ENCODE measurements at places on chromosomes 4 and X.
A peak's percentile ranks its signal among the peaks of the same experiment; 100 is the strongest.

DNA sequence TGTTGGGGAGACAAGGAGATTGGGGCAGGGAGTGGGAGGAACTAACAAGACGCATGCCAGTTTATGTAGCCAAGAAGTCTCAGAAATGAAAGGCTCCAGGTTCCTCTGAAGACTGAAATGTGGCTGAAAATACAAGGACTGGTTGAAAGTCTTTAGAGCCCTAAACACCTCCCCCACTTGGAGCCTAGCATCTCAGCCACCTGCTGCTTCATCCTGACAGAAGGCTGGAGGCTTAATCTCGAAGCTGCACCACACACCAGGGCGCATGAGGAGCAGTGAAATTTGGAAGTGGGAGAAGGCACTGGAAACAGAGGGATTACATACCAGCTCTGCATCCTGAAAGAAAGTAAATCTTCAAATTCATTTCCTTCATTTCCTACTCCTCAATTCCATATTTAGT is 160.7 kb upstream of the FTHL17 start:
- no peak for DNase-seq

- DNase-seq, result no peak
These were observed 20.0 kb upstream of the CAMK2D start for GRCh38 chr4:113781439-113782040.

GRCh38 chr4:71814433-71814832 is 30.6 kb upstream of the GC start:
- no peak for DNase-seq

GRCh38 chr4:8852118-8852704 is 19.4 kb downstream of the HMX1 start:
- no peak for DNase-seq

GRCh38 chr4:172927096-172927814 is 241.4 kb upstream of the GALNT7 start:
- DNase-seq, result no peak

DNA sequence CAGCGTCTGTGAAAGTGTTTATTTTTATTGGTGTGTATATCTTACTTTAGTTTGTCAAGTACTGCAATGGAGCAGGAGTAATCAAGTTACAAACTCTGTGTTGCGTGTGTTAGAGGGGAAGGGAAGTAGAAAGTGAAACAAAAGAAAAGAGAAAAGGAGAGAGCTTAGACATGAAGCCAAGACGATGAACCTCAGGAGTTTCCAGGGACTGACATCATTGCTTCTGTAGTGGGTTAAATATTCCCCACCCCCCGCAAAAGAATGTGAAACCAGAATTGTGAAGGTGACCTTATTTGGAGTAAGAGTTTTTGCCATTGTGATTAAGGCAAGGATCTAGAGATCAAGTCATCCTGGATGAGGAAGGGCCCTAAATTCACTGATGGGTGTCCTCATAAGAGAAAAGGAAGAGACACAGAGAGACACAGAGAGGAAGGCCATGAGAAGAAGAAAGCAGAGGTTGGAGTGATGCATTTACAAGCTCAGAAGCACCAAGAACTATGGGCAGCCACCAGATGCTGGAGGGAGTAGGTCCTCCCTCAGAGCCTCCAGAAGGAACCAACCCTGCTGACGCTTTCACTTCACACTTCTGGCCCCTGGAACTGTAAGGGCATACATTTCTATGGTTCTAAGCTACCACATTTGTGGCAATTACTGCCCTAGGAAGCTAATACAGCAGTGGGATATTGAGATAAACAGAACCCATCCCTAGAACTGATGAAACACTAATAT is 173.6 kb upstream of the SFRP2 start:
- no peak for DNase-seq

- DNase-seq, result no peak
These were observed 799 bp downstream of the OTUD6A start for GRCh38 chrX:70062961-70063550.

DNA sequence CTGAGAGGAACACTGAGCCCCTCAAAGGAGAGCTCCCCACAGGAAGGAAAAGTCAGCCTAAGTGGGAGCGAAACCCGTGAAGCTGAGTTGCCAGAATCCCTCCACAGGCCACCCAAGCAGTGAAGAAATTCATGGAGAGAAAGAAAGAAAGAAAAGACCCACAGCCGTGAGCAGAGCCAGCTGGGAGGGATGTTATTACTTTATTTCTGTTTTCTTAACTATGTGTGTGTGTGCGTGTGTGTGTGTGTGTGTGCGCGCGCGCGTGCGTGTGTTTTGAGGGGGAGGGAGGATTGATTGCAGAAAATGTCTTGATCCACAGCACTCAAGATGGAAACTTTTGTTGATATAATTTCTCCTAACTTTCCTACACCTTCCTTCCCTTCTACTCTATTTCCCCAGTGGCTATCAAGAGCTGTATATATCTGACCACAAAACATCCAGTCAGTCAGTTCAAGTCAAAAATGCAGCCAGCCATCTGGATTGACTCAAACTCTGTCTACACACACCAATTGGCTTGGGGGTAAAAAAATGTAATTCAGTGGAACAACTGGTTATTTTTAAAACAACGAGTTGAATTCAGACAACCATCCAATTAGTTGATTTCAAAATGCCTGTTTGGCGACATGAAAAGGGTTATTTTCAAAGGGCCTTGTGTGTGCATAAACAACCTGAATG is 13.8 kb upstream of the GPC3 start:
- DNase-seq, result no peak

GRCh38 chr4:158302076-158302866 is 92.0 kb downstream of the TMEM144 start:
- DNase-seq, result no peak

DNA sequence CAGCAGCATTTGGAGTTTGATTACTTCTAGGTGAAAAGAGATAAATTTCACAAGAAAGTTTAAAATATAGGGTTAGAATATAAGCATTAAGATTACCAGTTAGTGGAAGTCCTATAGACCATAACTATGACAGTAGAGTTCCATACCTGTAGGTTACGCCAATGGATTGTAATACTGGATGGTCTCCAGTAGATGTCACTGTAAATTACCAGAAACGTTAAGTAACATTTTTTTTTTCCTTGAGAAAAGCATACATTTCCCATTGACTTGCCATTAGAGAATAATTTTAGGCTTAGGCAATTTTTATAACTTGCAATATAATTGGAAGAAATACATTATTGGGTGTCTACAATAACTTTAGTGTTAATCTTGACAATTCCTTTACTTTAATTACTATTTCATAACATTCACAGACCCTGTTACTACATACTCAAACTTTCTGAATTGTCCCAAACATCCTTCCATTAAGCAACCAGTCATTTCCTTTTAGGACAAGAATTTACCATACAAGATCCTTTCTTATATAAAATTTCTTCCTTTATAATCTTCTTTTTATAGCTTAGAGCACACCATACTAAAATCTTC is 304.1 kb upstream of the TECRL start:
- DNase-seq, result no peak

DNA sequence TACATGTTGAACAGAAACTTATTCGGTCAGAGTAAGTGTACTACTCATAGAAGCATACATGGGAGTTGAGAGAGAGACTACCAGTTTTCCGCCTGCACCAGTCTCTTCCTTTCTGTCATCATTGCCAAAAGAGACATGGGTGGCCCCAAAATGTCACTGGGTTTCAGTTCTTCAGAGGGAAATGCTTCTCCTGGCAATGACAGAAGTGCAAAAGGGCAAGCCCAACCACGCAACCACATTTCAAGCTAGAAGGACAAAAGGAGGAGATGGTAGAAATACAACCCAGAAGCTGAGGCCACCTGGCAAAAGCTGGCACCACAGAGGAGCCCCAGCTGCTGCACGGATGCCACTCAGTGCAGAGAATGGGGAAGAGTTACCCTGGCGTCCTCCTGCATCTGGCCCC is 320.1 kb downstream of the BCOR start:
- no peak for DNase-seq

DNA sequence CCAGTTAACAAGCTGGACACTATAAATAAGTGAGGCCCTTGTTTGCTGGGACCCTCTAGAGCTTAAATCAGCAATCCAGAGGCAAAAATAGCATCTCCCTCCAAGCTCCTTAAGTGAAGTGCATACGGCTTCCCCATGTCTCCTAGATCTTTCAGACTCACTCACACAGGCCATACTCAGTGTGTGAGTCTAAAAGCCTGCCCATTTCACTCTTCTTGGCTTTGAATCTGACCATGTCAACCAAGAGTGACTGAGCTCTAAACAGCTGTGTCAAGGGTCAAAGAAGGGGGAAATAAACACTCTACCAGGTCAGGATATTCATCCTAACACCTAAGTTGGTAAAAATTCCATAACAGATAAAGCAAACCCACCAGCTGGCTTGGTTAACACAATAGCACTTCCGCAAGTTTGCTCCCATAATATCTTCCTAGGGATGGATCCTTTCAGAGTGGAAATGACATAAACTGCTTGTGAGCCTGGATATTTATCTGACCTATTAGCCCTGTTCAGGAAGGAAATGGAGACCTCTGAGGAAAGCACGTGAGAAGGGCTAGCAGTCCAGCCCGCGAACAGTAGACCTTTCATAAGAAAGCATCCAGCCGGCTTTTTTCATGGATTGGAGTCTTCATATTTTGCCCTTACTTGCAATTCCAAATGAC is 65.6 kb downstream of the MID1 start:
- DNase-seq, result no peak

DNA sequence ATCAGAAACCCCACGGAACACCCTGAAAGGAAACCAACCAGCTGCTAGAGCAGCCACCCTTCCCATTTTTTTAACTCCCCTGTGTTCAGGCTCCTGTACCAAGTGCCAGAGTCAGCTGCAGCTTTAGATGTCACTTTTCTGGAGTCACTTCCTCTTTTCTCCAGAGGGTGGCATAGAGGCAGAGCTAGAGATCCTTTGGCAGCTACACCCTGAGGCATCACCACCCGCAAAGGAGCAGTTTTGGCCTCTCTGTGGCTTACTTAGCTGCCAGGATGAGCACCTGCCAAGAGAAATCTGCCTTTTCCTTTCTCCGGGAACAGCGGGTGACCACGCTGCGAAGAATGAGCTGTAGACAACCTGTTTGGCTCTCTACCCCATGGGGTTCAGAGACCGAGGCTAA is 58.0 kb upstream of the CHRDL1 start:
- no peak for DNase-seq

DNA sequence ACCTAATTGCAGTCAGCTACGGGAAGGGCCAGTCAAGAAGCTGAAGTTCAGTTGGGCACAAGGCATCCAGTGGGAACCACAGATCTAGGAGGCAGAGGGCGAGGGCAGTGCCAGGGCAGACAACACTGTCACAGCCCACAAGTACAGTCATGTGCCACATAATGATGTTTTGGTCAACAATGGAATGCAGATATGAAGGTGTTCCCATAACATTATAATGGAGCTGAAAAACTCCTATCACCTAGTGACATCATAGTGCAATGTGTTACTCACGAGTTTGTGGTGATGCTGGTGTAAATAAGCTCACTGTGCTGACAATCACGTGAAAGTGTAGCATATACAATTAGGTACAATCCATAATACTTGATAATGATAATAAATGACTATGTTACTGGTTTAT is 4.5 kb upstream of the TMEM255A start:
- no peak for DNase-seq

DNA sequence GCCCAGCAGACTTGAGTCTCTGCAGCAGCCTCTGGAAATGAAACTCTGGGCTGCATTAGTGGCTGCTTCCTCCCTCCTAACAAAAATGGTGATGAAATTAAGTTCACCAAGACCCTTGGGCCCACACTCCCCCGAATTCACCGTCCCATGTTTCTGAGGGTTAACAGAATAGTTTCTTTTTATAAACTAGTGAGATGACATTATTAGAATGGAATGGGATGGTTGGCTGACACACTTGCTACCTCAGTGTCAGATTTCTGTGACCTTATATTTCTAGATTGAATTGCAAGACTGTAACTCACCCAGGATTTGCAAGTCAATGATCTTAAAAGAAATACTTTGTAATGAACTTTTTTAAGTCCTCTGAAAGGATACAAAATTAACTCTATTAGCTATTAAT is 127.1 kb downstream of the SHROOM3 start:
- DNase-seq, result no peak

GRCh38 chr4:110778521-110778920 is 155.6 kb upstream of the PITX2 start:
- DNase-seq, result no peak

DNA sequence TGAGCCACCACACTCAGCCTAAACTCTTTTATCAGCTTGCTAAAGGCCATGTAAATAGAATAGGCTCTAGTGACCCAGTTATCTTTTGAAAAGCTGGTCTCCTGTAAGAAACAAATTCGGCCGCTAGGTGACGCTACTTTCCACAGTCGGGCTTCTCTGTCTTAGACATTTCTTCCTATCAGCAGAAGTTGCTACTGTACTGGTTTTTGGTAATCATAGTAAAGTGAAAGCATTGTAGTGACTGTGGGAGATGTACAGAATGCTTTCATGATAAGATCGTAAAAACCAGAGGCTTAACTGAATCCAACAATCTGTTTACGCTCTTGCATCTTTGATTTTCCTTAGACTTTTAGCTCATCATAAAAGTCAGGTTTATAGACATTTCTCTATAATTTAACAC is 82.6 kb downstream of the GK start:
- DNase-seq, result peak; percentile 35

DNA sequence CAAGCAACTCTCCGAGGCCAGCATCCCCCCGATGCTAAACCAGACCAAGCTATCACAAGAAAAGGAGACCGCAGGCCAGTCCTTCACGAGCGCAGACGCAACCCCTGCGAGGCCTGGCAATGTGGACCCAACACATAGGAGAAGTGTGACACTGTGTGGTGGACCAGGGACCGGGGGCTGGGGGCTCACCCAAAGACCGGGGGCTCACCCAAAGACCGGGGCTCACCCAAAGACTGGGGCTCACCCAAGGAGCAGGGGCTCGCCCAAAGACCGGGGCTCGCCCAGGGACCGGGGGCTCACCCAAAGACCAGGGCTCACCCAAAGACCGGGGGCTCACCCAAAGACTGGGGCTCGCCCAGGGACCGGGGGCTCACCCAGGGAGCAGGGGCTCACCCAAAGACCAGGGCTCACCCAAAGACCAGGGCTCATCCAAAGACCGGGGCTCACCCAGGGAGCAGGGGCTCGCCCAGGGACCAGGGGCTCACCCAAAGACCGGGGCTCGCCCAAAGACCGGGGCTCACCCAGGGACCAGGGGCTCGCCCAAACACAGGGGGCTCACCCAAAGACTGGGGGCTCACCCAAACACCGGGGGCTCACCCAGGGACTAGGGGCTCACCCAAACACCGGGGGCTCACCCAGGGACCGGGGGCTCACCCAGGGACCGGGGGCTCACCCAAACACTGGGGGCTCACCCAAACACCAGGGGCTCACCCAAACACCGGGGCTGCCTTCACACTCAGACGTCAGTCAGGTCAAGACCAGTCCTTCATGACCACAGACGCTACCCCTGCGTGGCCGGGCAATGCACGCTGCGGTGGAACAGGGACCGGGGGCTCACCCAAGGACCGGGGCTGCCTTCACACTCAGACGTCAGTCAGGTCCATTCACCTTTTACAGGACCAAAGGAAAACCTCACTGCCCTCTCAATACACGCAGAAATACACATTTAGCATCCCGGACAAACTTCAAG is 32.9 kb downstream of the PPP2R3B start:
- no peak for DNase-seq

DNA sequence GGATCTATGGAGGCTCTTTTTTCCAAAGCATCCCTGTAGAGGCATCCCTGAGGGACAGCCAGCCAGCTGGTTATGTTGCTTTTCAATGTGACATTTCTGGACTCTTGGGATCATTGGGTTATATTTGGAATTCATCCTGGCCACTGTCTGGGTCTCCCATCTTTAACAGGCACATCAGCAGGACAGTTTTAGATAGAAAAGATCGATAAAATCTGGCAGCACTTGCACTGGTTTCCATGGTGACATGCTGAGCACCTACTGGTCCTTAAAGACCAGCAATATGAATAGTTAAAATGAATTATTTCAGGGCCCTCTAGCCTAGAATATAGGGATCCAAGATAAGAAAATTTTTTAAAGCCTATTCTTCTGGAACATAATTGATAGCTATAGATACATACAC is 151.6 kb downstream of the KDR start:
- DNase-seq, result no peak
